Urinary bladder (tissue), 4 donors: ENCODE measurements at places on chromosomes 16 and 17.

- DNase-seq = no peak
These were observed 9.6 kb downstream of the JPT2 start for GRCh38 chr16:1687427-1688316.

DNA sequence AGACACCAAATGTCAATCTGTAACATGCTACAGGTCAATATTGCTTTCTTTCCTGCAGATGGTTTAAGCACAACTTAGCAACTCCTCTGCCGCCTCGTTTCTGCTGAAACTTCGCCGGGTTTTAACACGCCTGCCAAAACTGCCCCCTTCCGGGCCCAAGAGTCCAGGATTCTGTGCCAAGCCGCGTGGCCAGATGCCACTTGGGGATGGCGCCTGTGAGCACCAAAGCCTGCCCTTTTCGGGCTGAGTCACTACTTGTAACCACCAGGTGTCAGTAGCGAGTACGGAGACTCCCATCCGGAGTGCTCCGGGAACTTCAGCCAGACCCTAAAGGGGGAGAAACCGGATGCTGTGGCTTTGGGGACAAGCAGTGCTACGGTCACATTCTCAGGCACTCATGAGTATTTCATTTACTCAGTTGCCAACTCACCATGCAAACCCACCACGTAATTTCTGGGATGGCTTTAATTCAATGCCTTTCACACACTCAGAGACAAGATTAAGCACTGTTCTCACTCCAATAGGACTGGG, 7.8 kb downstream of the PMP22 start:
- DNase-seq = no peak

DNA sequence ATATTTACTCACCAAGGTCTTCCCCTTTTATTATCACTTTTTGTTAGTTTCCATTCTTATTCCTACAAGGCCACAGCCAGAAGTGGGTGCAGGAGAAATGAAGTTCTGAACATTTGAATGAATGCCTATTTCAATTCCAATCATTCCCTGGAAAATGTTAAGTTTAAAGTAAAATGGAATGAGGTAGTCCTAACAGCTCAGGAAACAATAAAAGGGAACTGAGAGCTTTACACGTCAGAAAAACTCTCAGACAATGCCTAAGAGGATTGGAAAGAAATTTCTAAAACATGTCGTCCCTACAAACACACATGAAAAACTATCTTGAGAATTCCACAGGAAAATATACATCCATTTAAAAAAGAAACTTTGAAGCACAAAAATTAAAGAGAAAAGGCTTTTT, 238.8 kb downstream of the STX8 start:
- no peak for DNase-seq

DNA sequence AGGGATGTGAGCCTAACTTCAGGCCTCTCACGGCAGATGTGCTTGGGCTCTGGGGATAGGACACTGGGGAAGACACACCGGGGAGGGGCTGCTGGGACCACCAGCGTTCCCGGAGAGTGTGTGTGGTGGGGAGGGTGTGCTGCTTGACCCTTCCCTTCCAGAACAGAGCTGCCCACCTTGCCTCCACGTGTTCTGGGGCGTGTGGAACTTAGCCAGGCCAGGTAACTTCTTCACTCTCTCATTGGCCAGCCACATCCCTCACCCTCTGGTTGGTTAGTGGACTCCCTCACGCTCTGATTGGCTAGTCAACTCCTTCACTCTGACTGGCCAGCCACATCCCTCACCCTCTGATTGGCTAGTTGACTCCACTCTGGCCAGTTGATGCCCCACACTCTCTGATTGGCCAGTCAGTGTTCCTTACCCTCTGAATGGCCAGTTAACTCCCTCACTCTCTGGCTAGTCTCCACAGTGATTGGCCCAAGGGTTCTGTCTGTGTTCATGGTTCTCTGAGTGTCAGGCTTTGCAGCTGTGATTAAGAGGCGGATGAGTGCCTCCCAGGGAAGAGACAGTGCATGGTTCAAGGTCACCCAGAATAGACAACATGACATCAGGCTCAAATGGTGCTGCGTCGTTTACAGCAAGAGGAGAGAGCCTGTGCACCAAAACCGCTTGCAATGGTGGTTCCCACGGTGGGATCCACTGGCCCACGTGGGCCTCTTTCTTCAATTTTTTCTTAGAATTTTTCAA, 10.0 kb downstream of the TMEM235 start:
- no peak for DNase-seq

- DNase-seq = no peak
These were observed 10.7 kb upstream of the RNF222 start for GRCh38 chr17:8408371-8408770.

DNA sequence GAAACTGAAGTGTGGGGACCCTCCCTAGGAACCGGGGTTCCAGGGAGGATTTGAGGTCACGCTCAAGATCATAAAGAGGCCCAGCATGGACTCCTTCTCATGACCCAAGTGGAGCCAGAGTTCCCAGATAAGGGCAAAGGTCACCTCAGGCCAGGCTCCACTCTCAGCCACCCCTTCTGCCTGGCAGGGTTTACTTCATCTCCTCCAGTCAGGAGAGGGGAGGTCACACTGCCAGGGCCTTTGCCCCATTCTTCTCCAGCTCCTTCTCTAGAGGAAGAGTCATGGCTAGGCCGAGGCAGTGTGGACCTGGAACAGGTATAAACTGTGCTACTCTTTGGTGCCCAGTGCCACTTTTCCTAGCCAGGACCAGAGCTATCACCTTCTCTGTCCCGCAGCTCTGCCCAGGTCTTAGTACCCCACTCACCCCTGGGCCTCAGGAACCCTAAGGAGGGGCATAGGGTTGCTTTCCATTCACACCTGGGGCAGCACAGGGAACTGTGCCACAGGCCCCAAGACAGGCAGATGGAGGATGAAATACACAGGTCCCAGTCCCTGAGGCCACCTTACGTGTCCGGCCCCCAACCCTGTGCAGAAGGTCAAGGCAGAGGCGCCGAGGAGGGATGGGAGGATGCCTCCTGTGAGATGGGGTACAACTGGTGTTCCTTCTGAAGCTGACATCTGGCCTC, 879 bp upstream of the ACSF2 start:
- no peak for DNase-seq

- DNase-seq = no peak
These were observed 9.5 kb downstream of the DLX4 start for GRCh38 chr17:49978501-49978900.

DNA sequence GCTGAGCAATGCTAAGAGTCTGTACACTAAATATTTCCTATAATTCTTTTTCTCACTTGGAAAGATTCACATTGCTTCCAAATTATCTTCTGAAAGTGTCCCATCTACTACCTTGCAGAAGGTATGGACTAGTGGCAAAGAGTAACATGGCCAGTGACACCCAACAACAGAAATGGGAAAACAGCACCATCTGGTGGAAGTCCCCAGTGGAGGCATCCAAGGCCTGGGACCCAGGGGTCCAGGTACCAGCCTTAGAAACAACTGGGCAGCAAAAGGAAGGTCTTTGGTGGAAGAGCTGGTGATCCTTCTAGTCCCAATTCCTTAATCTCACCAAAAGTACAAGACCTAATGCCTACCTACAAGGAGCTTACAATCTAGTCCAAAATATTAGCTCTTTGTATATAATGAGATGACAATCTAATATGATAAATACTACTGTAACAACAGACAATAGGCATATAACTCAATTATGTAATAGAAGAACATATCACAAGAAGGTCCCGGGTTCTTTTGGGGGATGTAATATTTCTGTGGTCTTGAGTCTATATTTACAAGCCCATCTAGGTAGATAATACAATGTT, 55.3 kb downstream of the SKAP1 start:
- no peak for DNase-seq

DNA sequence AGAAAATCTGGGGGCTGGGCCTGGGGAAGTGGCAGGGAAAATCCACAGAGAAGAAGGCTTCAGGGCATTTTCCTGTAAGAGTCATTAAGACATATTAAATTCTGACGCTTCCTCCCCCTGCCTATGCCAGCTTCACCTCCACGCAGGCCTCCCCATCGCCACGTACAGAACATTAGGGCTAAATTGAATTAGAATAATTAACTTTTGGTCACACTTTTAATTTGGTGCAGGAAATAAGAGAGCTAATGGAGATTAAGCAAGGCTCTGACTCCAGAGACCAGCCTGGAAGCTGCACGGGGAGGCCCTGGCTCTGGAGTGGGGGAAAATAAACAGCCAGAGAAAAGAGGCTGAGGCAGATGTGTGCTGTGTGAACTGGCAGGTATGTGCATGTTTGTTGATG, 148.0 kb downstream of the CCT6B start:
- DNase-seq = no peak

DNA sequence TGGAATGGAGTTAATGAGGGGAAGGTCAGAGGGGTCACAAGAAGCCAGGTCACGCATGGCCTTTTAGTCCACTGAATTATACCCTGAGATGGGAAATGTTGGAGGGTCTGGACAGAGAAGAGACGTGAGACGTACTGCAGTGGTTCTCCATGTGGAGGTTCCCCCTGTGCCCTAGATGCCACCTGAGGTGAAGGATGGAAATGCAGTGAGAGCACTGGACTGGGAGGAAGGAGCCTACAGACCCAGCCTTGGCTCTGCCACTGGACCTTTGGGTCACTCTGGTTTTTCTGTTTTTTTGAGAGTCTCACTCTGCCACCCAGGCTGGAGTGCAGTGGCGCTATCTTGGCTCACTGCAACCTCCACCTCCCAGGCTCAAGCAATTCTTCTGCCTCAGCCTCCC, 1.8 kb upstream of the PLSCR3 start:
- no peak for DNase-seq

- DNase-seq = no peak
These were observed 3.9 kb downstream of the CDH11 start for GRCh38 chr16:65117811-65118448.

DNA sequence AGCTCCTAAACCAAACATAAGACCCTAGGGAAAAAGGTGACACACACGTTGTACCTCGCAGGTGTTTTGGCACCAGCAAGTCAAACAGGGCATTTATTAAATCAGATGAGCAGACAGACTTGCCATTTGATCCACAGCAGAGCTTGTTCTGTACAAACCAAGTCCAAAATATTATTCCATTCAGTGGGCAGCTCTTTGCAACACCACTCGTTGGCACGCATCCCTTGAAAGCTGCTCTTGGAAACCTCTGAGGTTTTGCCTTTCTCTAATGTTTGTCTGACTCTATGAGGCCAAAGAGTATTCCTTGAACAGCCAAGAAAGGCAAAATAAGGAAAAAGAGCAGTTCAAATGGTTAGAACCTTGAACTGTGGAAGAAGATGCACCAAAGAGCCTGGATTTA, 12.7 kb downstream of the TMEM100 start:
- DNase-seq = no peak

DNA sequence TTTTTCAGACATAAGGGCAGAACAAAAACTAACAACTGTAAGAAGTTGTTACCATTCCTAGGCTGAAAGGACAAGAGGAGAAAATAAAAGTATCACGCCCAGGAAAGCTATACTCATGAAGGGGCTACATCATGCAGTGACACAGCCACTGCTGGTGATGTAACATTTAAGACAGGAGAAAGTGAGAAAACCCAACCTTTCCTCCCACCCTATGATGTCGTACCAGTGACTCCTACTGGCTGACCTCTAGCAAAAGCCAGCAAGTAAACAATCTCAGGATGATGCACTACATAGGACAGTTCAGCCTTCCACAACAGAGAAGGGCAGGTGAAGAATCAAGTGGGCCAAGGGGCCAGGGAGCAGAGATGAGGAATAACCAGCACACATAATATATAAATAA, 14.0 kb upstream of the OR1E2 start:
- DNase-seq = no peak
